ENCODE measurements at places on chromosomes 11 and 22.

- DNase-seq: no peak
Measured at GRCh38 chr11:68390315-68390714, 70.2 kb upstream of the PPP6R3 start.

- DNase-seq: no peak
Measured at GRCh38 chr22:38786631-38787030, 7.3 kb downstream of the DNAL4 start.

DNA sequence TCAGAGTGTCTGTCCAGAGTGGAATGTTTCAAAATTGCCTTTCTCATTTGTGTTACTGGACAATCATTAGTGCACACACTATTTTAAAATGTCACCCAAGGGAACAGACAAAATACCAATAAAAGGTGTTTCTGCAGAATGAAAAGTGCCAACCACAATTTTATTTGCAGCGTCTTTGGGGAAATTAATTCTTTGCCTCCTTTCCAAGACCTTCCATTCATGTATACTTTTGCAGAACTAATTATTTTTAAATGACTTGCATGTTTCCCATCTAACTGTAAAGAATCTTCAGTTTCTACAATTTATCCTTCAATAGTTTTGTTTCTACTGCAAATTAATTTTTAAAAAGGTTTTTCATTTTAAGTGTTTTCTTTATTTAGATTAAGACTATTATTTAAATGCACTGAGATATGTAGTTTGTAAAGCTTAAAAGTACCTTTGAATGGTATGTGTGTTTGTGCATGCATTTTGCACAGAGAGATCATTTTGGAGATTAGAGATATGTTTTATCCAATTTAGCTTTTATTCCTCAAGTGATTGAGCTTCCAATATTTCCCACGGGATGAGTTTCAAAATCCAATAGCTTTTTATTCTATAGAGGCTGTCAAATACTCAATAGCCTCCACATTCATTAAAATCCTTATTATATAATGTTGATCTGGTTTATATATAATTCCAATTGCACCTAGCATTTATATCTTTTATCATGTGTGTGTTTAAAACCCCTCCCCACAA lies 1235.7 kb downstream of the LRRC4C start:
- DNase-seq: no peak

DNA sequence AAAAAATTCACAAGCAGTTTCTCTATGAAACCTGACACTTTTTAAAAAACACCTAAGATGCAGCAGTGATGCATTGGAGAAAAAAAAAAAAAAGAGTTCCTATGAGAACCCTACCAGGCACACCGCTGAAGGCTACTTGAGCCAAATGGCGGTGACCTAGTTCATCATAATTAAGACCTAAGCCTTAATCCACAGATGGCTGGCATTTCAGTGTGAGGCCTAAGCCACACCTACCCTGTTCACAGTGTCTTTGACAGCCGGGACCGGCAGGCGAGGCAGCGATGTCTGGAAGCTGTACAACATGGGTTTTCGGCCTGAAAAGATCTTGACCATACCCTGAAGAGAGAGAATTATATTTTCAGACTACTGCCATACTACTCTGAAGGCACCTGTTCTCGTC lies 38.0 kb downstream of the CPT1A start:
- DNase-seq: no peak

DNA sequence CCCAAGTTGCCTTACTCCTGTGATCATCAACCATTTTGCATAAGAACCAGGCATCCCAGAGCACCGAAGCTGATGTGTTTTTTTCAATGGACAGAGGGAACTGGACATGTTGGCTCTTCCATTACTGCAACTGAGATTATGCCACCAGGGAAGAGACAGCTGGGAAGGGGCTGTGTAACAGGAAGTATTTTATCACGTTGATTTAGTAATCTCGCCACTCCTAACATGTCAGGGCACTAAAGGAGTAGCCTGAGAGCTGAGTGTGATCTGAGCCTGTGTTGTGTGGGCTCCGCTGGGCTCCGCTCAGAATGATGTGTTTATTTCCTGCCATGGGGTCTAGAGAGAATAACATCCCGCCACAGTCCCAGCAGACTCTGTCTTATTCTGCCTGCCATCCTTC lies 165.4 kb downstream of the GRIK4 start:
- DNase-seq: no peak

GRCh38 chr11:86438685-86439084 lies 64.0 kb downstream of the CCDC81 start:
- DNase-seq: no peak

- no peak for DNase-seq
Measured at GRCh38 chr11:115377882-115378296, 126.3 kb downstream of the CADM1 start.

GRCh38 chr11:122743949-122744348 lies 88.4 kb downstream of the UBASH3B start:
- no peak for DNase-seq

DNA sequence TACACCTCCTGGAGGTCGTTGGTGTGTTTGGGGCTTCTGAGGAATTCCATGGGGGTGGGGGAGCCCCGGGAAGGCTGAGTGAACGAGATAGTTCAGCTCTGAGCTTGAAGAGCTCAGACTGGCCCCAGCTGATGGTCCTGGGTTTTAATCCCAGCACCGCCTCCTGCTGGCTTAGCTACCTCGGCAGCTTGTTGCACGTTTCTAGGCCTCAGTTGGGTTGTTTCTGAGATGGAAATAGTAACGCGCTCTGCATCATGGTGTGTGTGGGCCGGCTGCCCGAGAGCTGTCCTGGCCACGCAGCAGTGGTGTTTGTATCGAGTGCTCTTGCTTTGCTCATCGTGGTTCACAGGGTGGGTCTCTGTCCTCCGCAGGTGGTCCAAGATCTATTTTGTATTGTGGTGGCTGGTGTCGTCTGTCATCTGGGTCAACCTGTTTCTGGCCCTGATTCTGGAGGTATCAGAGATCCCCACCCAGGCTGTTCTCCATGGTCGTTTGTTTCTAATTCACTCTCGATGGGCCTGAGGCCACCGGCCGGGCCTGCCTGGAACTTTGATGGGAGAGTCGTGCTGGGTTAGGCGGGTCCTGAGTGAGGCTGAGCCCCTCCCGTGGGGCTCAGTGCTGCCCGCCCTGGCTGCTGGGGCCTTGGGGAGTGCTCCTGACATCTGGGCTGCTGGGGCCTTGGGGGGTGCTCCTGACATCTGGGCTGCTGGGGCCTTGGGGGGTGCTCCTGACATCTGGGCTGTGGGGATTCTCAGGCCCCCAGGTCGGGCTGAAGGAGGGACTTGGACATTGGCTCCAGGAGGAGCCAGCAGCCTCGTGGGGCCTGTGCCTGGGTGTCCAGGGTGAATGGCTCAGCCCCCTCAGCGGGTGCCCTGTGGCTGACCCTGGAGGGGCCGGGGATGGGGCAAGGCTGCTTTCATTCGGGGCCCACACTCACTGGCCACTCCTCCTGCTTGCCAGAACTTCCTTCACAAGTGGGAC lies 37.7 kb downstream of the TPCN2 start:
- DNase-seq: no peak

DNA sequence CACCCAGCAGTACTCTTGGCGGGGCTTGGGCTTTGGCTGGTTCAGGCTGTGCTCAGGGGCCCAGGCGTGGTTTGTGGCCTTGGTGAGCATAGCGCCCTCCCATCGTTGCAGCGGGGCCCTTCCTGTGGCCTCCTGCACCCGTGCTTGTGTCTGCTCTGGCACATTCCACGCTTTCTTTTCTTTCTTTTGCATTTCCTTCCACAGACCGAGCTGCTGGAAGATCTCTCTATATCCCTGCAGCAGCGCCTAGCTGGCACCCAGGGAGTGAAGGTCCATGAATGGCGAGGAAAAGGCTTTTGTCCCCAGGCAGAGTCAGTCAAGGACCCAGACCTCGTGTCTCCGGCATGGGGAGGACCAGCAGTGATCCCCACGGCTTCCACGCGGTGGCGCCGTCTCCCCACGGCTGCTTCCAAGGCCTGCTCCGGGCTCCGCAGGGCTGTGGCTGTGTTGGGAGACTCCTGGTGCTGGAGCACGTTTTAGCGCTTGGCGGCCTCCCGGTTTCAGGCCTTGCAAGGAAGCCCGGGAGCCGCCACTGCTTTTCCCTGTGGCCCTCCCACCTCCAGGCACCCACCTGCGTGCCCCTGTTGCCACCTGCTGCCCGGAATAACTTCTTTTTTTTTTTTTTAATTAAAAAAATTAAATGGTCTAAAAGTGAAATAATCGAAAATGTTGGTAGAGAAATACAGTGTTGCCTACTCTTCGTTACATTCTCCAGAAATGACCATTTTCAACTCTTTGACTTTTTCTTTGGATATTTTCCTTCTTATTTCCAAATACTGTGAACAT lies 28.5 kb downstream of the GLB1L2 start:
- no peak for DNase-seq

- DNase-seq: no peak
Measured at GRCh38 chr11:69355959-69356702, 62.2 kb downstream of the MYEOV start.

DNA sequence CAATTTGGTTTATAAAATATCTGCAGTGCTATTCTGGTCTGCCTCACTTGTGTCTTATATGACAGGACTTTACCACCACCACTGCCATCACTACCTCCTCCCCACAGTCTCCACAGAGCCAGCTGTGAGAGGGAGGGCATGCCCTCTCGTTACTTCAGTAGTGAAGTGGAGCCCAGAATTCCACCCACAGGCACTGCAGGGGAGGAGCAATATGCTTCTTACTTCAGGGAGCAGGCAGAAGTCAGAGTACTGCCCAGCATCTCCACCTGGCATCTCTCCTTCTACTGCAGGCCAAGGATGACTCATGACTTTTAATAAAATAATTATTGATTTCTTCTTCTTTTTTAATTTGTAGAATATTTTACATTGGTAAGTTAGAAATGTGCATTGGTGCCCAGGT lies 255.5 kb downstream of the DYNC2H1 start:
- no peak for DNase-seq

DNA sequence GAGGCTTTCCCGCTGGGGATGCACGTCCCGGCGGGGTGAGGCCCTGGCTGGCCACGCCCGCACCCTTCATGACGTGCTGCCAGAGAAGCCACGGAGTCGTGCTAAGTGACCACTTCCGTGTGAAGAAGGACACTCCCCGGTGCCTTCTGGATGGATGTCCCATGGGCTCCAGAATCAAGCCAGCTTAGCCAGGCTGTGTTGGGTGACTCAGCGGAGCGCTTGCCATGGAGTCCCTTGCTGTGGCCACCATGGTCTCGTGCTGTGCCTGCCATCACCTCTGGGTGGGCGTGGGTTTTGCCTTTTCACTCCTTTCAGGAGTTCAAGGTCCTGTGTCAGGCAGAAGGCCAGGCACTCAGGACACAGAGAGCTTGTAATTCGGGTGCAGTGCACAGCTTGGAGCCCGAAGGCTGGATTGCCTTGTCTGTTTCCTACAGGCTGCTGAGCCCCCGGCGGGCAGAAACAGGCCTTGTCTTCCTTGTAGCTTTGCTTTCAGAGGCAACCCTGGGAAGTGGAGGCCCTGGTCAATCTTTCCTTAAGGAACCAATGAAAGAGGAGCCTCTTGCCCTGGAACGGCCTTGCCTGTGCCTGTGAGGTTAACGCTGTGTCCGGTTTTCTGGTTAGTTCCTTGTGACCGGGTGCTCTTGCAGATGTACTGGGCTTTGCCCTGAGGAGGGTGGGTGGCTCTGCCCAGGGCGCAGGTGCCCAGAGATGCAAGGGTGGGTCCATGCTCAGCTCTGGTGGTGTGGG lies 268.6 kb downstream of the TBC1D22A start:
- no peak for DNase-seq

- DNase-seq: no peak
Measured at GRCh38 chr11:58254936-58255335, 13.1 kb downstream of the OR10W1 start.

- no peak for DNase-seq
Measured at GRCh38 chr11:587978-588380, 11.7 kb downstream of the PHRF1 start.

GRCh38 chr22:28241656-28242290 lies 322.7 kb upstream of the PITPNB start:
- no peak for DNase-seq

DNA sequence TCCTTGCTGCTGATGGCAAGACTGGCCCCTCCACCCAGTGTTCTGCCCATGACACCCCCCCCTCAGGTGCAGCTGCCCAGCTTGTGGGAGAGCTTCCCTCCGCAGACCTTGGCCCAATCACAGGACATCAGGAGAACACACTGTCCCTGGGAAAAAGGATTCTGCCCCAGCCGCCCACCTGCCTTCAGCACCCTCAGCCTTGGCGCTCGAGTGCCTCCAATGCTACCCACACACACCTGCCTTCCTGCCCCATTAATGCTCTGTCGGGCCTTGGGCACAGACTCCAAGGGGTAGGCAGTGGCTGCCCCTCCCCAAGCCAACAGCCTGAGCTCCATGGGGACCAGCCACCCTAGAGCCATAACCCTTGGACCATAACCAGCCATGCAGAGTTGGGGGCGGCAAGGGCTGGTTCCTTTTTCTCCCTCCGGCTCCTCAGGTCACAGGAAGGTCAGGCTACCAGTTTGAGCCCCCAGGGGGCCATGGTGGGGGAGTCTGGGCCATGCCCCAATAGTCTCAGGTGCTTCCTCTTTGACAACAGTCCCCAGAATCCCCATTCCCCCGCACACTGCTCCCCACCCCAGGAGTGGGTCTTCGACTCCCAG lies 1.3 kb upstream of the ZNF70 start:
- DNase-seq: no peak

GRCh38 chr22:40414311-40414710 lies 43.9 kb downstream of the SGSM3 start:
- DNase-seq: no peak

DNA sequence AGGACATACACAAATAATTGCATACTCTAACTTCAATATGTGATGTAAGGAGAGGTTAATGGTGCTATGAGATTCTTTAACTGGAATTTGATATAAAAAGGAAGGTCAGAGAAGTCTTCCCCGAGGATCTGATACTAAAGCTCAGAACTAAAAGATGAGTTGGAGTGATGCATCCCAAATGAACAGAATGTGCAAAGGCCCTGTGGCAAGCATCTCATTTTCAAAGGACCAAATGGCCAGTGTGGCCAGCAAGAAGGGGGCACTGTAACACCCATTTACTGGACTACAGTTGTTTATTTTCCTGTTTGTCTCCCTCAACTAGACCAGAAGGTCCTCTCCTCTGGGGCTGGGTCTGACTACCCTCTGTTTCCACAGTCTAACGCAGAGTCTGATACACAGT lies 114.9 kb upstream of the ASPHD2 start:
- no peak for DNase-seq

GRCh38 chr11:132549001-132549400 lies 983.3 kb downstream of the OPCML start:
- no peak for DNase-seq

DNA sequence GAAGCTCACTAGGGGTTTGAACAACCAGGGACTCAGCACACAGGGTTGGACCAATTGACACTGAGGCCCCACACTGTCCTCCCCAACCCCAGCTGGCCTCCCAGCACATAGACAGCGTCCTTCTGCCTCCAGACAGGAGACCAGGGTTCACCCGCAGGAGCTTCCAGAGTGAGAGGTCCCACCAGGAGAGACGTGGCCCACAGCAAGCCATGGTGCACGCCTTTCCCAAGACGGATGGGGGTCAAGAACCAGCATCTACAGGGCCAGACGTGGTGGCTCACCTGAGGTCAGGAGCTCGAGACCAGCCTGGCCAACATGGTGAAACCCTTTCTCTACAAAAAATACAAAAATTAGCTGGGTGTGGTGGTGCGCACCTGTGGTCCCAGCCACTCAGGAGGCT lies 12.1 kb upstream of the SIGIRR start:
- DNase-seq: no peak
